ENCODE measurements at places on chromosomes 1 and 21. TPM values are rescaled to one million over a fixed set of nuclear protein-coding genes. Genes with fewer than 3 reads are reported as not detected.

A3GALT2 gene
- not detected for total RNA-seq

PCBP3 gene
- 16.4 TPM for total RNA-seq

IFNLR1 gene
- 2.1 TPM for total RNA-seq

LSM10 gene
- total RNA-seq: 24.2 TPM

ZRANB2 gene
- 120 TPM for total RNA-seq

SAMSN1 gene
- 3.2 TPM for total RNA-seq

FOXD2 gene
- total RNA-seq: 0.47 TPM

KRTAP13-1 gene
- not detected for total RNA-seq

PPM1J gene
- 3.7 TPM for total RNA-seq

KCNJ6 gene
- total RNA-seq: 30.5 TPM
